ENCODE measurements at places on chromosomes 4 and X. TPM values are rescaled to one million over a fixed set of nuclear protein-coding genes. Genes with fewer than 3 reads are reported as not detected.

The EDA2R gene
- 2.6 TPM for total RNA-seq

The MECP2 gene
- total RNA-seq: 72.2 TPM

The SHROOM2 gene
- total RNA-seq: 23.6 TPM

The CT45A5 gene
- not detected for total RNA-seq

The SLITRK4 gene
- total RNA-seq: 16.2 TPM

The JADE3 gene
- 14.0 TPM for total RNA-seq

The USP26 gene
- not detected for total RNA-seq

The SSX3 gene
- not detected for total RNA-seq

The SLC10A6 gene
- total RNA-seq: 0.99 TPM

The MID1 gene
- 70.7 TPM for total RNA-seq

The ASMT gene
- total RNA-seq: 1.2 TPM

The FAM114A1 gene
- 126 TPM for total RNA-seq

The SOX3 gene
- total RNA-seq: 2.1 TPM

The UGT2A1 gene
- not detected for total RNA-seq

The SPINK2 gene
- not detected for total RNA-seq

The CYSLTR1 gene
- 5.2 TPM for total RNA-seq

The HAUS3 gene
- 29.4 TPM for total RNA-seq

The ABCG2 gene
- 20.2 TPM for total RNA-seq

The TMPRSS11A gene
- total RNA-seq: 0.33 TPM

The ARAP2 gene
- 8.7 TPM for total RNA-seq

The CCDC110 gene
- 3.7 TPM for total RNA-seq

The OTUD6A gene
- total RNA-seq: not detected

The LAMTOR3 gene
- total RNA-seq: 113 TPM

The RAB33A gene
- 8.0 TPM for total RNA-seq

The PABPC5 gene
- 8.4 TPM for total RNA-seq

The PNMA5 gene
- not detected for total RNA-seq
